Tongue (tissue), 3 donors: ENCODE measurements at places on chromosomes 5 and 9. TPM values are rescaled to one million over a fixed set of nuclear protein-coding genes. Genes with fewer than 3 reads are reported as not detected.

DNA sequence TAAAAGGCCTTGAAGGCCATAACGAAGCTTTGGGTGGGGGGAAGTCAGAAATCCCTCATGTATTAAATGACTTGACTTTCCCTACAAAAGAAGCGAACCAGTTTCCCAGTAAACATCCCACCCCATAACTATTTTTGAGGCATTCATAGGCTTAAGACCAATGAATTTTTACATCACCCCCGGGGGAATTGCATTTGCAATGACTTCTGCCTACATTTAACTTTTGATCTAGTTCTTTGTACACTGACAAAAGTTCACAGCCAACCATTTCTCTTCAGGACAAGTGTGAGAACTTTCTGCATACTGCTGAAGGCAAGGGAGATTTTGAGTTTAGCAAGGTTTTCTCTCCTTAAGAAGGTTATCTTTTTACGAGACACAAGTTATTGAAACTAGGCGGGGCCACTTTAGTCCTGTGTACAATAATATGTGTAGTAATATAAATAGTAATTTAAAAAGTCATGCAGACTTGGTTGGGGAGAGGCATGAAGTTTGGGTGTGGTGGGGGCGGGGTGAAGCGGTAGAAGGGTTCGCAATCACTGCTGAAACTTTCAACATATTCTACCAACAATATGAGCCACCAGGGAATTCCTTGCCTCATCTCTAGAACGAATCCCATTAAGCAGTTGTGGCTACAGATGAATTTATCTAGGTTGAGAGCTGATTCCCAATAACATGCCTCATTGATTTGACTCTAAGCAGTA lies 2.5 kb downstream of the TJP2 start:
- DNase-seq = no peak

- DNase-seq = peak; percentile 76
These were observed 72.9 kb downstream of the ARSB start for GRCh38 chr5:78912085-78912771.

GRCh38 chr5:9852671-9853070 lies 222.5 kb upstream of the TAS2R1 start:
- peak; percentile 54 for DNase-seq

DNA sequence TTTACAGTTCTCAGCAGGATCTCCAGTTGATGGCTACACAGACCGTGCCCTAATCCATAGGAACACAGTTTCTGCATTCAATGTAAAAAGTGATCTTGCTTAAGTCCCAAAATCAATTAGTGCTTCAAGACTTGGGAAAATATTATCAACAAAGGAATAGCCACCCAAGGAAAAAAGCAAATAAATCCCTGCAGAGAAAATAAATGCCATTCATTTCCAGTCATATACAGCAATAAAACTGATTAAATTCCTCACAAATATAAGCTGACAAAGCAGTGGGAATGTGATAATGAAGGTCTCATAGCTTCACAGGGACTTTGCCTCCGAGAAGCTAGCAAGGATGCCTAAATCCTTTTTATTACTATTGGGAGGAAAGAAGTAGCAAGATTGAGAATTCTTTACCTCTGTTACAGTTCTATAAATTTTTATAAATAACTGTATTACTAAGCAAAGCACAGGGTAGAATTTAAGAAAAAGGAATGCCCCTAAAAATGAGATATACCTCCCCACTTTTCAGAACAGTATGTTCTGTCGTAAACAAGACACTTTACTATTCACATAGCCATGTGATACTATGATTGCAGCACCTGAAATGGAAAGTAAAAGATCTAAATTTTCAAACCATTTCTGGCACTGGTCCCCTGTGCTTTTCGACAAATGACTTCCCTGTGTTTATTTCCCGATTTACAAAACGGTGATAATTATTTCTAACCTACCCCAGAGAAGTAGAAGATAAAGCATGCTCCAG lies 59.8 kb downstream of the ARSB start:
- DNase-seq = no peak

- peak; percentile 25 for DNase-seq
These were observed 104.0 kb upstream of the ATP10B start for GRCh38 chr5:160956051-160956450.

- DNase-seq = no peak
These were observed 127.2 kb upstream of the ADAMTSL1 start for GRCh38 chr9:18346745-18347144.

DNA sequence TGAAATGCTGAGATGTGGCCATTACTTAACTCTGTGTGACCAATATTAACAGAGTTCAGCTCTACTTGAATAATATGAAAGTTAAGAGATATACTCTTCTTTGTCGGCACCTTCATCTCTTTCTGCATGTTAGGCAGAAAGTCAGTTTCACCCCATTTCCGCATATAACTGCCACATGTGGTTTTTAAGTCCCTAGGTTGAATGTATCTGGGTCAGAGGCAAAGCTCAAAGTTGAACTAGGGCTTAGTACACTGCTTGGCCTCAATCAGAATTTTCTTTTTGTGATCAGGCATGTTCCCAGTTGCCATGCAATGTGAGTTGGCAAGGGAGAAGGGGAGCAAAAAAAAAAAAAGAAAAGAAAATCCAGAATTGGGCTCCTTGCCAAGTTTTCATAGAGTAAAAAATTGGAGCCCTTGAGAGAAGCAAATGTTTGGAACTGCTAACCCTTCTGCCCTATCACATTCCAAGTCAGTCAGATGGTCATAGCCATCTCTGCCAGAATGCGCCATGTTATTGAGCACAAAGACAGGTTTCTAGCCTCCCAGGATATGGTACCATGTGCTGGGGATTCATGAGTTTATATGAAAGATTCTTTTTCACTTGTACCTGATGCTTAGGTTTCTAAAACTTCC lies 251.2 kb upstream of the RORB start:
- DNase-seq = peak; percentile 52

DNA sequence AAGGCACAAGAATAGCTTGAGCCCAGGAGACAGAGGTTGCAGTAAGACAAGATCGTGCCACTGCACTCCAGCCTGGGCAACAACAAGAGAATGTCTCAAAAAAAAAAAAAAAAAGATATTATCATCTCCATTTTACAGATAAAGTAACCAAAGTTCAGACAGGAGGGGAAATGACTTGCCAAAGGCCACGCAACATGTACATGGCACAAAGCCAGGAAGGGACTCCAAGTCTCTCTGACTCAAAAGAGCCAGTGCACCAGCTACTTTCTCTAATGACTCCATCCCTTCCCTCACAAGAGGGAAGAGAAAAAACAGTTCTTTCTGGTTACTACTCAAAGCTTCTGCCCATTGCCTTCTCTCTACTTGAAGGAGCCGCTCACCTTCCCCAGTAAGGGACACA lies 34.1 kb downstream of the SIL1 start:
- no peak for DNase-seq

DNA sequence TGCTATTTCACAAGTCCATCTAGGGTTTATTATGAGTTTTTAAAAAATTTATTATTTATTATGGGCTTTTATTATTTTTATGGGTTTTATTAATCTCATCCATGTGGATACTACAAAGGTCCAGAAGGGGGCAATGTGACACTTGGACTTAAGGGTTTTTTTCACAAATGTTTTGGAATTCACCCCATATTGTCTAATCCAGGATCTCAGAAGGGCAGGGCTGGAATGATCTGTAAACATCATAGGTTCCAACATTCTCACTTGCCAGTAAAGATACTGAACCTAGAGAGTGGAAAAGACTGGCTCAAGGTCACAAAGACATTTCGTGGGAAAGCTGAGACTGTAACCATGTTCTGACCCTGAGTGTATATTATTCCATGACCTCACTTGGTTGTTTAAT lies 35.6 kb downstream of the NIM1K start:
- peak; percentile 15 for DNase-seq

DNA sequence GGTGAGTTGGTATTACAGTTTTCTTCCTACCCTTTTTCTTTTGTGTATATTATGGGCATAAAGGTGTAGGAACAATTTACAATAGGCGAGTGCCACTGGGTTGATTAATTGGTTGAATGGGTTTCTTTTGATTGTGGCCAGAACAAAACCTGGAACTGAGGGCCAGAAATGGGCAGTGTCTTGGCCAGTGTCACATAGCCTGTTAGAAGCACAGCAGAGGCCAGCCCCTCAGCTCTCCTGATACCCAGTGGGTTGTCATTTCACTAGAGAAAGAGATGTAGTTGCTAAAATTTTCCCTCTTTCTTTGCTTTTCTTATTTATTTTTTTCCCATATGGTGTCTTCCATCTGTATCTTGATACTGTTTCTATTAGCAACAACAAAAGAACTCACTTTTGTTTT lies 38.8 kb upstream of the SEMA6A start:
- DNase-seq = no peak

- DNase-seq = no peak
These were observed 194.4 kb upstream of the PPP1R2B start for GRCh38 chr5:156655732-156656131.

DNA sequence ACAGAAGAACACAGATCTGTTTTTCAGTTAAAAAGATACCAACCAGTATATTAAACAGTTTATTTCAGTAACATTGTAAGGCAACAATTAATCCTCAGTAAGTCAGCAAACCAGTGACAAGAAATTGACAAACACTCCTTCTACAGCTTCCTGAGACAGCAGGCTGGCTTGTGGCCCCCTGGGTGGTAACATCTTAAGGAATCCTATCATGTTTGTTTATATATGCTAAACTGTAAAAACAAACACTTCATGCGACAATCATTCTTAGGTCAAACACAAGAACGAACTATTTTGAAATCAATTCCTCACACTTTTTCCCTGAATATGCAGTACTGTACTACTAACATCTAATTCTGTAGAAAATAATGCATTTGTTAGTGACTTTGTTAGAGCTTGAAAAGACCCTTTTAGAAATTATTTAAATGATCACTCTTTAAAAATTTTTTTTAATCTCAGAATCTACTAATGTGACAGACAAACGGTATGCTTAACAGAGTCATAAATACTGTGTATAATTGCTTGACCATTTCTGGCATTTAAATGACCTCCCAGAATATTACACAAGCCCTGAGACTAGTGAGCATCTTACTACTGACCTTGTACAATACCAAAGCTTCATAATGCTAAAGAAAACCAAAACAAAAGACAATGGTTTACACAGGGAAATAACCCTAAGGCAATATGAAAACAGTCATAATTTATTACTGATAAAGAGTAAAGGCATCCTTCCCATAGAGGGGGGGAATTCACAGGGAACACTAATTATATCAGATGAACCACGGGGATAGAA lies 48.2 kb downstream of the ERMP1 start:
- DNase-seq = no peak

- peak; percentile 17 for DNase-seq
These were observed 106.0 kb downstream of the CAAP1 start for GRCh38 chr9:26786564-26786963.

- no peak for DNase-seq
These were observed 18.6 kb downstream of the ANXA6 start for GRCh38 chr5:151139015-151139414.

DNA sequence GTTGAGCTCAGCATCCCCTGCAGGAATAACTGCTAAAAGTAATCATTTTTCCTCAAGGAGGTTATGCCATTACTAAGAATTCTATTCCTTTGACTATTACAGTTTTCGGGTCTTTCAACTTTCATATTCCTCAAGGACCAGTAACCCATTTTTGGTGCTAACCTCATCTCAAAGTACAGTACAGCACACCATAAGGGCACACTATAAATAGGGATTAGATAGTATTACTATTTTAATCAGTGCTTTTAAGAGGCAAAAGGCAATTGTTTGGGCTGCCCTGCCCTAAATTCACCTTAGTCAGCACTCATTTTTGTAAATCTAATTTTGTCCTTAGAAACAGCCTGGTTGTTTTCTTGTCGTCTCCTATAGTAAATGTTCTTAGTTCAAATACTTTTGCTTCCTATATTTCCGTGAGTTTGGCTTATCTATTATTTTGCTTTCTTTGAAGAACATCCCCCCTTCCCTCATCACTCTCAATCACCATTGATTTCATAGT lies 13.6 kb upstream of the GARNL3 start:
- no peak for DNase-seq

GRCh38 chr9:101201630-101202029 lies 173.1 kb downstream of the PLPPR1 start:
- peak; percentile 32 for DNase-seq

- DNase-seq = no peak
These were observed 2.0 kb downstream of the LOX start for GRCh38 chr5:122076050-122076461.

GRCh38 chr5:56140073-56140472 lies 93.1 kb downstream of the ANKRD55 start:
- no peak for DNase-seq

- no peak for DNase-seq
These were observed 18.5 kb downstream of the AGTPBP1 start for GRCh38 chr9:85723215-85723614.

- DNase-seq = no peak
These were observed 413.6 kb downstream of the CCDC171 start for GRCh38 chr9:15966471-15966870.

- no peak for DNase-seq
These were observed 21.7 kb upstream of the LCP2 start for GRCh38 chr5:170319301-170319700.

- no peak for DNase-seq
These were observed 248.6 kb upstream of the NREP start for GRCh38 chr5:112005623-112005930.

DNA sequence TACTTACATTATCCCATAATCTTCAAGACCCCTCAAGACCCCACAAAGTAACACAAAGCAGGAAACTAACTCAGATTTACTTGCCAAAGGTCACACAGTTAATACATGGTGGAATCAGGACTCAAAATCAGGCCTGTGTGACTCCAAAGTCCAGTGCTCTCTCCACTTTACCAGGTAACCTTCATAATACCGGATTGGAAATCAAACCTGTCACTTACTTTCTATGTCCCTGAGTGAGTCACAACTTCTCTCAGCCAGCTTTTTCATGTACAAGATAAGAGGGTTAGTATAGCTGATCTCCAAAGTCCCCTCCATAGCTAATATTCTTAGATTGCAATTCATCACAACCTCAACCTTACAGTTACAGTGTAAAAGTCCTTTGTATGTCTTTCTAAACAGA lies 17.1 kb downstream of the STRBP start:
- no peak for DNase-seq

DNA sequence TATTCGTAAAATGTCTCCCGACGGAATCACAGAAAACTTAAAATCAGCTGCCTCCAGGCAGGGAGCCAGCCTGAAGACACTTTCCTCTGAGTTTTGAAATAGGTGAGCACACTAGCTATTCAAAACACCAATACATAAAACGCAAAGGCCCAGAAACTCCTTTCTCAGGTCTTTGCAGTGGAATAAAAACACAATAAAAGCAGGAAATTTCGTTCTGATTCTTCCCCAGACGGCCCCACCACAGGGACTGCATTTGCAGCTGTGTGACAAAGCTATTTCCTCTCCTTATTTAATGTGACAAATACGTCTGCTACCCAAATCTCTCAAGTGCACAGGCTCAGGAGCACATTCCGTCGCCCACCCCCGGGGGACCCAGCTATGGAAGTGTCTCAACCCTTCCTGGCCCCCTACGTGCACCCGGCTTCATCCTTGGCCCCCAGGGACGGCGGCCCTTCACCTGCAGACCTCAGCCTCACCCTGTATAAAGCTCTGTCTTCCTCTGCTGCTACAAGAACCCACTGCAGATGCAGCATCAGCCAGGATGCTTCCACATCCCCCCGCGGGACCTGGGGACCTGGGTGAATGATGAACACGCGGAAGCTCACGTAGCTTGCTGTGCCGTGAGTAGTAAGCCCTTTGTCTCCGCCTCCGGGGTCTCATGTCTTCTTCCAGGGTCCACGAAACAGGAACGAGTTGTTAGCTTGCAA lies 24.9 kb downstream of the AHRR start:
- DNase-seq = no peak

- DNase-seq = no peak
These were observed 48.9 kb downstream of the JMY start for GRCh38 chr5:79284846-79285245.

The KCNMB1 gene
- total RNA-seq = 0.41 TPM

The ABLIM3 gene
- 25.4 TPM for total RNA-seq

The PCDHGA12 gene
- total RNA-seq = 5.1 TPM

The CARTPT gene
- not detected for total RNA-seq

The ACTBL2 gene
- total RNA-seq = not detected

The FGFR4 gene
- total RNA-seq = 130 TPM
